ENCODE measurements at places on chromosomes 1 and 21.

DNA sequence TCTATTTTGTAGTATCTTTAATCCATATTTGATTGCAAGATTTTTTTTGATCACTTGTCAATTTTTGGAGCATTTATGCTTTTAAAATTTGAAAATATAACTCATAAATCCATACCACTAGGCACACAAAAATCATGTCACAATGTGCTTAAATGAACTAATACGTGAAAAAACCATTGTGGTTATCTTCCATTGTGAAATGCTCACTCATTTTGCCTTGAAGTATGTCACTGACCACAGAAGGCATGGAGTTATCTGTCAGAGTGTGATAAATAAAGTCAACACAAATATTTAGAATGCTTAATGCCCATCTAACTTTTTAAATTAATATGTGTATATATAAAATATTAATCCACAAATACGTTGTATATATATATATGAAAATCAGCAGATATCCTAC is 347.2 kb downstream of the PTPRC start:
- H3K36me3 ChIP-seq, result no peaks in the 10 kb centered on the region
- no peak overlapping the region for H3K4me3 ChIP-seq
- DNase-seq, result no peak
- H3K27ac ChIP-seq, result no peak overlapping the region
- H3K4me1 ChIP-seq, result no peaks in the 10 kb centered on the region

GRCh38 chr1:69110851-69111250 is 456.9 kb upstream of the LRRC7 start:
- no peak overlapping the region for H3K27ac ChIP-seq
- DNase-seq, result no peak
- H3K36me3 ChIP-seq, result no peaks in the 10 kb centered on the region
- H3K27me3 ChIP-seq, result no peaks in the 10 kb centered on the region
- no peaks in the 10 kb centered on the region for H3K4me1 ChIP-seq

GRCh38 chr1:24540906-24541710 is 14.8 kb upstream of the NCMAP start:
- no peak overlapping the region for H3K27ac ChIP-seq
- no peaks in the 10 kb centered on the region for H3K4me1 ChIP-seq
- no peak for DNase-seq
- H3K4me3 ChIP-seq, result no peak overlapping the region
- no peaks in the 10 kb centered on the region for H3K27me3 ChIP-seq

DNA sequence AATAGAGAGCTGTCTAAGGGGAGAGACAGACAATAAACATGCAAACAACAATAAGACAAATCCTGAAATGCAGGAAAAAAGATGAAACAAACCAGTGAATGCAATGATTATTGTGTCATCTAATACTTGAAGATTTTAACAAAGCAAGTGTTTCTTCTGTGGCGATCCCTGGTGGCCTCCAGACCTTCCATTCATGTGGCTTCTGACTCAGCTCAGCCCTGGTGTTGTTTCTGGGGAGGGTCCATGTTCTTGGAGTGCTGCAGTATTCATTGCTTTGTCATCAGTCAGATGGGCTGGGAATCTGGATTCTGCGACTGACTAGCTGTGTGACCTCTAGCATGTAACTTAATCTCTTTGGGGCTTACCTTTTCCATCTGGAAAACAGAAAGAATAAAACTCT is 1.5 kb upstream of the C2CD4D start:
- peaks cover 26% of the 10 kb centered on the region for H3K4me1 ChIP-seq
- no peaks in the 10 kb centered on the region for H3K27me3 ChIP-seq
- DNase-seq, result no peak
- no peaks in the 10 kb centered on the region for H3K36me3 ChIP-seq

- H3K4me1 ChIP-seq, result peaks cover 3% of the 10 kb centered on the region
- H3K4me3 ChIP-seq, result no peak overlapping the region
- H3K27ac ChIP-seq, result no peak overlapping the region
These were observed 331.9 kb downstream of the TGFB2 start for GRCh38 chr1:218677026-218677425.

DNA sequence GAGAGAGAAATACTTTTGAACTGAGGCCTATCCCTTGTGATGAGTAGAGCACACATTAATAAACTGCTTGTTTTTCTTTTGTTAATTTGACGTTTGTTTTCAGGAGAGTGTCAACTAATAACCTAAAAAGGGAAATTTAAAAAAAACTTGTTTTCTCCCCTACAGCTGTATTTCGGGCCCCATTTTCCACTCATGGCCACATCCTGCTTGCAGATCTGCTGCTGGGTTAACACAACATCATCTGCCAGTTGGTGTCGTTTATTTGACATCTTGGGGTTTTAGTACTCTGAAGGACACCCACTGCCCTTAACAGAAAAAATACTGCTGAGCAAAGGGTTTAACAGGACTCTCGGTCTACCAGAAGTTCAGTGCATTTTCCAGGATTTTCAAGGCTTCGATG is 848 bp upstream of the PYHIN1 start:
- no peak for DNase-seq
- no peak overlapping the region for H3K27ac ChIP-seq
- no peaks in the 10 kb centered on the region for H3K27me3 ChIP-seq
- no peaks in the 10 kb centered on the region for H3K36me3 ChIP-seq
- H3K4me1 ChIP-seq, result no peaks in the 10 kb centered on the region

DNA sequence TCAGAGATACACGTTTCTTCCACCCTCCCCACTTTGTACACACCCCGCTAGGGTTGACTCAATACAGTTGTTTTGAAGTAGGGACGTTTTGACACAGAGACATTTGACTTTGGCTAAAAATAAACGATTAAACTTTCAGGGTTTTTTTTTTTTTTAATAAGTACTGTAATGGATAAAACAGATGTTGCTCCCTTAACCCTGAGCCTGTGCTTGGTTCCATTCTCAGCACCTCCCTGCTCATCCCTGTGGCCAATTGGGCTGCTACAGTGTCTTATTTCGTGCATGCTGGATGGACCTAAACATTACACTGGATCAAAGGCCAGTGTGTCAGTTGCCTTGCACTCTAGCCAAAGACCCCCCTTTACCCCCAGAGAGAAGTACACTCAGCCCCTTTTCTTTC is 16.9 kb downstream of the GRHL3 start:
- no peak overlapping the region for H3K4me3 ChIP-seq
- no peak for DNase-seq
- no peak overlapping the region for H3K27ac ChIP-seq
- H3K36me3 ChIP-seq, result no peaks in the 10 kb centered on the region

DNA sequence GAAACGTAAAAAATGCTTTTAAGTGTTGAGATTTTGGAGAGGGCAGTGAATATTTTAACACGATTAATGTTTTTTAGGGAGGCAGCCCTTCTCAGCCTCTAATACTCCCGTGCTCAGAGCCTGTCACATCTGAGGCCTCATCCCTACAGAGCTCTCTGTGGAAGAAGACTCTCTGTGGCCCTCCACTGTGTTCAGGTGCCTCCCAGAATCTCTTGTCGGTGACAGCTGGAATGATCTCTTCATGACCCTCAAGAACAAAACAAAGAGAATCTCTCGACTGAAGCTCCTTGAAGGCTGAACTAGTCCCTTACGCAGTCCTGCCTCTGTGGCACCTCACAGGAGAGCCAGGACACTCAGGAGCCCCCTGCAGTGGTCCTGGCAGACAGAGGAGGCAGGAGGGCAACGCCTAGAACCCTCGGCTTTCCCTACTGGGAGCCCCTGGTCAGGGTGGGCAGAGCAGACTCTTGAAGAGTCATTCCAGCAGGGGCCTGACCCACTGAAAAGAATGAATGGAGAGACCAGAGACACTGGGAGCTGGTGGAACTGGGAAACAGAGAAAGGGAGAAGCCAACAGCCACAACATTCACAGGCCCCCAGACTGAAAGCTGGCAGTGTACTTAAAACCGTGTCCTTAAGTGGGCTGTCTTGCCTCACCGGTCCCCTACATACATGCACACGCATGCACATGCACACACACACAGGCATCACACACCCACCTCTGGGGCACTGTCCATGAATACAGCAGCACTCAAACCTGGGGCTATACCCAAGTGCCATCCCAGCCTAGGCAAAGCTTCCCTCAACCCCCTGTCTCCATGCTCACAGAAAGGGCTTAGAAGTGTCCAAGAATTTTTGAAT is 67.5 kb upstream of the ANGPTL1 start:
- H3K36me3 ChIP-seq, result no peaks in the 10 kb centered on the region
- peaks cover 45% of the 10 kb centered on the region for H3K4me1 ChIP-seq
- H3K27me3 ChIP-seq, result no peaks in the 10 kb centered on the region
- no peak overlapping the region for H3K4me3 ChIP-seq
- H3K27ac ChIP-seq, result peak overlapping the region; percentile 83
- no peak for DNase-seq

- no peak overlapping the region for H3K4me3 ChIP-seq
- peaks cover 24% of the 10 kb centered on the region for H3K4me1 ChIP-seq
- H3K27me3 ChIP-seq, result no peaks in the 10 kb centered on the region
- H3K27ac ChIP-seq, result no peak overlapping the region
- no peak for DNase-seq
- no peaks in the 10 kb centered on the region for H3K36me3 ChIP-seq
These were observed 800.9 kb downstream of the USP25 start for GRCh38 chr21:16530656-16531055.

DNA sequence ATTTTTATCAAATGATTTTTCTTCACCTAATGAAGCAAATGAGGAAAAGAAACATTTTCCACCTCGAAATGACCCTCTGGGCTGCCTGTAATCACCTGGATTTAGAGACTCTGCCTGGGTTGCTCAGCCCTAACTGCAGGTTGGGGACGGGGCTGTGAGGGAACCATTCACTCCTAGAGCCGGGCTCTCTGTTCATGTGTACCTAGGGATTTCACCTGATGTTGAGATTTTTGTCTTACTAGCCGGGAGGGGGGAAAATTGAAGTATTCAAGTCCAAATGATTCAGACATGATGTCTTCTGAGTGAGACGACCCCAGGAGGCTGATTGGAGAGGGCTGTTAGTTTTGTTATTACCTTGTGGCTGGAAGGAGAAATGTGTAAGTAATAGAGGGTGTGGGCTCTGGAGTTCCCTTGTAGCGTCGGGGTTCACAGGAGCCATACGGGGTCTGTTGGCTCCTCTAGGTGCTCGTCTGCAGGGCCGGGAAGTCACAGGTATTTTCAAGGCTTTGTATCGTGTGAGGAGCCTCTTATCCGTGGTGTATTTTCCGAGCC is 42.3 kb upstream of the PWP2 start:
- DNase-seq, result no peak
- H3K4me3 ChIP-seq, result no peak overlapping the region
- no peaks in the 10 kb centered on the region for H3K27me3 ChIP-seq
- H3K4me1 ChIP-seq, result no peaks in the 10 kb centered on the region

GRCh38 chr1:85093644-85094043 is 45.3 kb upstream of the MCOLN3 start:
- no peaks in the 10 kb centered on the region for H3K27me3 ChIP-seq
- H3K36me3 ChIP-seq, result no peaks in the 10 kb centered on the region
- DNase-seq, result no peak
- no peaks in the 10 kb centered on the region for H3K4me1 ChIP-seq

- no peaks in the 10 kb centered on the region for H3K27me3 ChIP-seq
- DNase-seq, result no peak
- H3K4me3 ChIP-seq, result peak overlapping the region; percentile 72
- peaks cover 45% of the 10 kb centered on the region for H3K4me1 ChIP-seq
- peak overlapping the region; percentile 86 for H3K27ac ChIP-seq
These were observed 645 bp upstream of the TLR5 start for GRCh38 chr1:223143537-223144248.

DNA sequence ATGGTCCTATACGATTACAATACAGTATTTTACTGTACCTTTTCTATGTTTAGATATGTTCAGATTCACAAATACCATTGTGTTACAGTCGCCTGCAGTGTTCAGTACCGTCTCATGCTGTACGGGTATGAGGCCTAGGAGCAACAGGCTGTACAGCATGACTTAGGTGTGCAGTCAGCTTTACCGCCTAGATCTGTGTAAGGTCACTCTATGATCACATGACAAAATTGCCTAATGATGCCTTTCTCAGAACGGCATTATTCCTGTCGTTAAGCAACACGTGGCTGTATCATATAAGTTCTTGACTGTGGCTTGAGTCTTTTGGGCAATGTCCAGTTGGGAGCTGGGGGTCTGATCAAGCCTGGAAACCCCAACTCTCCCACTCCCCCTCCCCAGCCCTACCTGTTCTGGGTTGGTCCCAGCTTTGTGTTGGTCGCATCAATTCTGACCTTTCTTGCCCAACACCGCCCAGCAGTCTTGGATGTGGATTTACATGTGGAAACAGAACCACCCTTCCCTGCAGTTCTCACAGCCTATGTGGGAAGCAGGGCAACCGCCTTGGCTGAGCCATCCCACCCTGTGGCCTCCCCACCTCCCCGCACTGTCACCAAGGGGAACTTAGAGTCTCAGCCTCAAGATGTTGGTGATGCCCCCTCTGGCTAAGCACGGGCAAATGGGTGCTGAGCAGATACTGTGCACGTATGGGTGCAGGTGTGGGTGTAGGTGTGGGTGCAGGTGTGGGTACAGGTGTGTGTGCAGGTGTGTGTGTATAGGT is 80.2 kb upstream of the ACTL8 start:
- H3K36me3 ChIP-seq, result no peaks in the 10 kb centered on the region
- no peak for DNase-seq
- peaks cover 3% of the 10 kb centered on the region for H3K4me1 ChIP-seq
- no peak overlapping the region for H3K4me3 ChIP-seq
- no peaks in the 10 kb centered on the region for H3K27me3 ChIP-seq
- no peak overlapping the region for H3K27ac ChIP-seq

GRCh38 chr1:204073837-204074273 is 940 bp downstream of the SOX13 start:
- peak overlapping the region; percentile 84 for H3K4me3 ChIP-seq
- peak overlapping the region; percentile 97 for H3K27ac ChIP-seq
- H3K27me3 ChIP-seq, result no peaks in the 10 kb centered on the region

DNA sequence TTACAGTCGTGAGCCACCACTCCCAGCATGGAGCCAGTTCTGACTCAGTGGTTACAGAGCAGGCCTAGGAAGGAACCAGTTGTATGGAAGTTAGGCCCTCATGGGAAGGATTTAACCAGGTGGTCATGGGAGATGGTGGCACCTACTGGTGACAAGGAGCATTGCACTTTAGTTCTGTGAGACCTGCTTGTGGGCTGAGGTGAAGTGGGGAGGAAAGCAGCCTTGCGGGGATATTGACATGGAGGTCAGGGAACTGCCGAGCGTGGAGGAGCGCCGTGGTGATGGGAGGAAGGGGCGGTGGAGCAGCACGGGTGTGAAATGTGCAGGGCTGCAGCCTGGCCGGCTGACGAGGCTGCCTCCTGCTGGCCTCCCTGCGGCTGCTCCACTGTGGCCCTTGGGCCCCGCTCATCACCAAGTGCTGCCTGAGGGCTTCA is 100.4 kb downstream of the GALNT2 start:
- no peak overlapping the region for H3K27ac ChIP-seq
- no peaks in the 10 kb centered on the region for H3K27me3 ChIP-seq
- H3K4me3 ChIP-seq, result no peak overlapping the region
- DNase-seq, result no peak
- no peaks in the 10 kb centered on the region for H3K36me3 ChIP-seq

DNA sequence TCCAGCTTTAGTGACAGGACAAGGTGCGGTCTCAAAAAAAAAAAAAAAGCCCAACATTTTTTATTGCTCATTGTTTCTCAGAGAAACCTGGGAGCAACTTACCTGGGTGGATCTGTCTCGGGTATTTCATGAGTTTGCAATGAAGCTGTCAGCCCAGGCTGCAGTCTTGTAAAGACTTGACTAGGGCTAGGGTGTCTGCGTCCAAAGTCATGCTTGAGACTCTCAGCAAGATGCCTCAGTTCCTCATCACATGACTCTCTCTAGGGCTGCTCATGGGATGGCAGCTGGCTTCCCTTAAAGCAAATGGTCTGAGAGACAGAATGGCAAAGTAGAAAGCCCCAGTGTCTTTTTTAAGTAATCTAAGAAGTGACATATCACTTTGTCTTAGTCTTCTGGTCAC is 8.1 kb downstream of the GABPA start:
- no peak overlapping the region for H3K4me3 ChIP-seq
- no peaks in the 10 kb centered on the region for H3K27me3 ChIP-seq
- no peaks in the 10 kb centered on the region for H3K36me3 ChIP-seq
- DNase-seq, result no peak

GRCh38 chr1:150554086-150554452 is 4.9 kb downstream of the ADAMTSL4 start:
- H3K4me1 ChIP-seq, result peaks cover 61% of the 10 kb centered on the region
- no peak for DNase-seq
- H3K27ac ChIP-seq, result peak overlapping the region; percentile 94
- H3K27me3 ChIP-seq, result no peaks in the 10 kb centered on the region
- H3K36me3 ChIP-seq, result peaks cover 13% of the 10 kb centered on the region
